ENCODE measurements at places on chromosomes 5 and 9. TPM values are rescaled to one million over a fixed set of nuclear protein-coding genes. Genes with fewer than 3 reads are reported as not detected.

- DNase-seq: no peak
Observed at GRCh38 chr9:89342213-89342612, 23.9 kb downstream of the SECISBP2 start.

DNA sequence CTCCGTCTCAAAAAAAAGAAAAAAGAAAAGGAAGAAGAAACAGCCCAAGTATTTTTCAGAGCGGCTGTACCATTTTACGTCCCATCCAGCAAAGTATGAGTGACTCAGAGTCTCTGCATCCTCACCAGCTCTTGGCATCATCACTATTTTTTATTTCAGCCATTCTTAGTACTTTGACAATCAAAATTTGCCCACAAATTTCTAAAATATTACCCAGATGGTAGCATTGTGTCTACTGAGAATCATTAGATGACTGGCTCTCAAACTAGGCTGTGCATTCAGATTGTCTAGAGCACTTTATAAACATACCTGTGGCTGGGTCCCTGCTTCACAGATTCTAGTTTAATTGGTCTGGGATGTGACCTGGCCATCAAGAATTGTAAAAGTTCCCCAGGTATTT lies 21.6 kb upstream of the MELK start:
- no peak for DNase-seq

GRCh38 chr9:61673247-61673646 lies 483.4 kb downstream of the SPATA31A7 start:
- DNase-seq: no peak

DNA sequence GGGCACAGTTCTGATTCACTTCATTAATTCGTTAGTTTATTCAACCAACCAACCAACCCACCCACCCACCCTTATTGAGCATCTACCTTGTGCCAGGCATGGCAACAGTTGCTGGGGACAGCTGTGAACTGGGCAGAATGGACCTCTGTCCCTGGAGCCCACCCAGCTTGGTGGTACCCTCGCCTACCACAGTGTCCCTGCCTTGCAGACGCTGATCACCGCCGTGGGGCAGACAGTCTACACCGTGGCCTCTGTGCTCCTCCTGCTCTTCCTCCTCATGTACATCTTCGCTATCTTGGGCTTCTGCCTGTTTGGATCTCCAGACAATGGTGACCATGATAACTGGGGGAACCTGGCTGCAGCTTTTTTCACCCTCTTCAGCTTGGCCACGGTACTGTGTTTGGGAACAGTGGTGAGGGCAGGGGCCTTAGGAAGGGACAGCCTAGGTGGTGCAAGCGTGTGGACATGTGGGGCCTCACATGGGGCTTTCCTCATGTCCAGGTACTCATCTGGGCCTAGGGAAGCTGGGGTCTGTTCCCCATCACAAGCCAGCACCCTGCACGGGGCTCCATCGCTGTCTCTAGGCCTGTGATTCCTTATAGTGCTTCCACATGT lies 26.2 kb downstream of the PITX1 start:
- DNase-seq: no peak

DNA sequence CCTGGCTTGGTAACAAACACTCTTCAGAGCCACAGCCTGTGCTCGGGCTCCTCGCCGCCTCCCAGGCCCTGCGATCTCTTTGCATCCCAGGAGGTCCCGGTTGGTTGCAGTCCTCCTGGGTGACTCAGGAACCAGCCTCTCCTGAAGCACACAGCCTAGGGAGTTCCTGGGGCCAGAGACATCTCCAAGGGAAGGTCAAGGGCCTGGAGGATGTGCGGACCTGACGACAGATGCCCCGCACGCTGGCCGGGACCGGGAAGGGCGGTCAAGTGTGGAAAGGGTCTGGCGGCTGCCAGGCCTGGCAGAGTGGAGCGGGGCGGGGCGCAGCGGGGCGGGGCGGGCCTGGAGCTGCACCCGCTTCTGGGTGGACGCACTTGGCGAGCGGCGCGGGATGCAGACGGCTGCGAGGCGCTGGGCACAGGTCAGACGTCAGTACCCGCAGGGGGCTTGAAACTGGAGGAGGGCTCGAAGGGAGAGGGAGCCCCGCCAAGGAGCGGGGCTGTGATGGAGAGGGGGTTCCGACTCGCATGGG lies 45.0 kb upstream of the PRSS3 start:
- DNase-seq: no peak

GRCh38 chr5:151288180-151288579 lies 15.4 kb downstream of the SLC36A3 start:
- DNase-seq: no peak

DNA sequence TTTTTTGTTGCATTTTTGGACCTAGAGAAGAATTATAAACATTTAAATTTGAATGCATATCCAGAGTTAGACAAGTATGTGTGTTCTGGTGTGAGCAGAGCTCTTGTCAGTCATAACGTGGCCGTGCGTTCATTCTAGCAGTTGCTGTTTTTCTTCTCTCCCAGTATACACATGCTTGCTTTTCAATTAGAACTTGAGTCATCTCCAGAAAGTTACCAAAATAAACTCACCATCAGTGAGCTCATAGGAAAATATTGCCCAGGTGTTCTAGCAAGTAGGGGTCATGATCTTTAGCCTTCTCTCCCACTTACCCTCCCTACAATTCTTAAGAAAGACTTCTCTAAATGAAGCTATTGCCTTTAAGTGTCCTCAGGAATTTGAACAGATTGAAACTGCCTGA lies 247.5 kb upstream of the TUT7 start:
- DNase-seq: no peak

- no peak for DNase-seq
Observed at GRCh38 chr5:151295138-151295537, 8.4 kb downstream of the SLC36A3 start.

DNA sequence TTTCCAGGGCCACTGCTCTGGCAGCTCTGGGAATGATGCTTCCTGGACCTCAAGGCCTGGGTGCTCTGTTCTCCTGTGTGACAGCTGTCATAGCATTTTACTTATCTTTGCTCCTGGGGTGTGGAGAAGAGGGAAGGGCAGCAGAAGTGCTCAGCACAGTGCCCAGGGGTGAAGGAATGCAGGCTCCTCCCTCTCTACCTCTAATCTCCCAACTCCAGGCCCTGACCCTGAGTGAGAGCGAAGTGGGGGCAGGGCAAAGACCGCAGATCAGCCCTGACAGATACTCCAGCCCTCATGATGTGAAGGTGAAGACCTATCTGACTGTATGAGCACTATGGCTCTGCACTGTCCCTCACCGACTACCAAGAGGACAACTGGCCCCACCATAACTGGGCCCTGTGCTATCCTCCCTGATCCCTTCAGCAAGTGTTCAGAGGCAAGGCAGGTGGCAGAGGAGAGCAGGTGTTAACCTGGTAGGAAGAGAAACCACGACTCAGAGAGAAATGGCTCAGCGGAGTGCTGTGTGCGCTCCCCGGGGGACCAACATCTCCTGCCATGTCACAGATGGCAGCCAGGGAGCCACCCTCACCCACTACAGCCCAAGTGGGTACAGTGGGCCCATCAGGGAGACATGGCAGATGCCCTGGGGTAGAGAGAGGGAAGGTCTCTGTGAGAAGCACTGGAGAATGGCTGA lies 16.8 kb downstream of the ACSL6 start:
- no peak for DNase-seq

- no peak for DNase-seq
Observed at GRCh38 chr5:80181618-80182211, 74.1 kb downstream of the SERINC5 start.

- DNase-seq: no peak
Observed at GRCh38 chr9:117703537-117703936, 666 bp upstream of the TLR4 start.

- DNase-seq: no peak
Observed at GRCh38 chr5:127307868-127308267, 17.3 kb downstream of the MEGF10 start.

DNA sequence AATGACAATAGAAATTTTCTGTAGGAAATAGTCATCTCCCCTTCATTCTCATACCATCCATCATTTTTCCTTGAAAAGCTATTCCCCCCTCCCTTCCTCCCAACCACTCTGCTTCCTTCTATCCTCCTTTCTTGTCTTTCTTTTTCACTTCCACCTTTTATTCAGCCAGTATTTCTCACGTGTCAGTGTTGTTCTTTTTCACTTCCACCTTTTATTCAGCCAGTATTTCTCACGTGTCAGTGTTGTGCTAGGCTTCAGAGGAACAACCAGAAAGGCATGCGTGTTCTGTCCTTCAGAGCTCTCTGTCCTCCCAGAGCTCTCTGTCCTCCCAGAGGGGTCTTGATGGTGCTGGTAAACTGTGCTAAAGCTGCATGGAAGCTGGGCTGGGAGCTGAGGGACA lies 419.6 kb downstream of the GADD45G start:
- no peak for DNase-seq

DNA sequence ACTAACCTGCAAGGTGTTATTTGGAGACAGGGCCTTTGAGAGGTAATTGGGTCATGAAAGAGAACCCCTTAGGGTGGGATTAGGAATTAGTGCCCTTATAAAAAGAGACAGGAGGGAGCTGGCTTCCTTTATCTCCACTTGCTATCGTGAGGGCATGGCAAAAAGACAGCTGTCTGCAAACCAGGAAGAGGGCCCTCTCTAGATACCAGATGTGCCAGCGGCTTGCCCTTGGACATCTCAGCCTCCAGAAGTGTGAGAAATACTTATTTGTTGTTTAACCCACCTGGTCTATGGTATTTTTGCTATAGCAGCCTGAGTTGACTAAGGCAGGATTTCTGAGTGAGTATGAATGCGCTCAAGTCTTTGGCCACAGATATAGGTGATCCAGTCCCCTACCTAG lies 978 bp upstream of the RGS14 start:
- no peak for DNase-seq

- DNase-seq: no peak
Observed at GRCh38 chr5:150486402-150487198, 21.3 kb upstream of the NDST1 start.

DNA sequence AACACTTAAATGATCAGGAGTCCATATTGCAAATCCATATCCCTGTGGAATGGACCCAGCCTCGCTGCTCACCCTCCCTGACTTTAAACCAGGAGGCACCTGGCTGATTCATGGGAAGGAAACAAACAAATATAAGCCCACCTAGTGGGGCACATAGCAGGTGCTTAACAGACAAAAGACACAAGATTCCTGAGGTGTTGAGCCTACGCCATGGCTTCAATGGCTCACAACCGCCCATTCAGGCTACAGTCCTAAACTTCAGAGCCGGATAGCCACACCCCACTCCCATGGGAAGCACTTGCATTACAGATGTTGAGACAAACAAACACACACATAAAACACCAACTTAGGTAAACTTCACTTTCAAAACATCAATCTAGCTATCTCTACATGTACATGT lies 359.9 kb downstream of the ICE1 start:
- DNase-seq: no peak

DNA sequence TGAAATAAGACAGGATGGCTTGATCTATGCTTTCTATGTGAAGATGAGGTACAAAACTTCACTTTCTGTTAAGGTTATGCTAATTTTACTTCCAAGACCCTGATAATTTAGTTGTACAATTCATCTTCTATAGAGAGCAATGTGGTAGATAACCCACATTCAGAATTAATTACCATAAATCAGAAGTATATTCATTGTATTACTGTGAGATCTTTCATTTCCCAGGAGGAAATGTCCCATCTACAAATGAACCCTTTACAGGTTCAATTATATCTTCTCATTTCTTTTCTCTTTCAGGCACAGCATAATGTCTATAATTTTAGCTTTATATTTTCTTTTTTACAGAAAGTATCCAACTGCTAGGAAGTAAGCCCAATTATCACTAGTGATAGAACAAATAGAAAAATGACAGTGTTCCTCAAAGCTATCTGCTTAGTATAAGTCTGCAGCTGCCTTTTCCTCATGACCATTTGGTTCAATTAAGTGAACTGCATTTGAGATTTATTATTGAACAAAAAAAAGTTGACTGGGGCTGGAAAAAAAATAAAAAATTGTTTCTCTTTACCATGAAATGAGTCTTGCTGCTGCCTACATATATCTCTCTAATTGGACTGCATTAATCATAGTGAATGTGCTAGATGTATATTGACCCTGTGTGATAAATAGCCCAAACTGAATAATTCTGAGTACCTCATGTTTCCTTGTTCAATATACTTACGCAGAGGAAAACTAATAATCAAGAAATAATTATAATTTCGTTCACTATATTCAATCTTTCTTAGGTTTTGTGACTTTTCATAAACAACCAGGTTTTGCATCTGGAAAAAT lies 1329.4 kb downstream of the PTPRD start:
- no peak for DNase-seq

The PAPPA gene
- 1.1 TPM for total RNA-seq

The OBP2B gene
- 2.6 TPM for total RNA-seq

The SLC6A19 gene
- 0.23 TPM for total RNA-seq

The TRIM36 gene
- 2.3 TPM for total RNA-seq

The TRIP13 gene
- total RNA-seq: 3.7 TPM

The NSG2 gene
- not detected for total RNA-seq

The NAIF1 gene
- total RNA-seq: 9.6 TPM

The PRDM9 gene
- total RNA-seq: not detected

All from suprapubic skin (tissue), 4 donors.